ENCODE measurements at places on chromosomes 6 and 20.
A peak's percentile ranks its signal among the peaks of the same experiment; 100 is the strongest.

DNA sequence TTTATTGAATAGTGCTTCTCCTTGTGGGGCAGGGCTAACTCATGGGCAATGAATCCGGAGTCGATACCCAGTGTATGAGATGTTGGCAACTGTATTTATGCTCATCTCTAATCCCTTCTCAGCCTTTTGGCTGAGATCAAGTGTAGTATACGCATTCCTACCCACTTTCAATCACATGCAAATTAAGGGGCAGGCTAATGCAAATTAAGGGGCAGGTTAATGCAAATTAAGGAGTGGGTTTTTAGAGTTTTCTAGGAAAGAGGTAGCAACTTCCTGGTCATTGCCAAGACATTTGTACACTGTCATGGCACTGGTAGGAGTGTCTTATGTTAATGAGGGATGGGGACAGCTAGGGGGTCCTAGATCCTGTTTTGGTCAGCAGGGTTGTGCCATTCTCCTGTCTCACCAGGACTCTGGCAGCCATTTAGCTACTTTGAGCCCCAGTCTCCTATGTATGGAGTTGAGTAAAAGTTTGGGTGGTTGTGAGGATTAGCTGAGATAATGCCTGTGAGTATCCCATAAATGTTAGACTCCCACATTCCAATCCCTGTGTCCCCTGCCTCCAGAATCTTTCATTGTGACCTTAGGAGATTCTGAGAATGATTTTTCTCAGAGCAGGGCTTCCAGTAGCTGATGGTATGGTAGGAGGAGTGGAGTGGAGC is at the start of gene CNBD2:
TSS of gene CNBD2 (plus strand) at position 612 of the 662 bp plus-strand sequence. CDS start 173 bp downstream, outside the sequence.
- no peak for DNase-seq

DNA sequence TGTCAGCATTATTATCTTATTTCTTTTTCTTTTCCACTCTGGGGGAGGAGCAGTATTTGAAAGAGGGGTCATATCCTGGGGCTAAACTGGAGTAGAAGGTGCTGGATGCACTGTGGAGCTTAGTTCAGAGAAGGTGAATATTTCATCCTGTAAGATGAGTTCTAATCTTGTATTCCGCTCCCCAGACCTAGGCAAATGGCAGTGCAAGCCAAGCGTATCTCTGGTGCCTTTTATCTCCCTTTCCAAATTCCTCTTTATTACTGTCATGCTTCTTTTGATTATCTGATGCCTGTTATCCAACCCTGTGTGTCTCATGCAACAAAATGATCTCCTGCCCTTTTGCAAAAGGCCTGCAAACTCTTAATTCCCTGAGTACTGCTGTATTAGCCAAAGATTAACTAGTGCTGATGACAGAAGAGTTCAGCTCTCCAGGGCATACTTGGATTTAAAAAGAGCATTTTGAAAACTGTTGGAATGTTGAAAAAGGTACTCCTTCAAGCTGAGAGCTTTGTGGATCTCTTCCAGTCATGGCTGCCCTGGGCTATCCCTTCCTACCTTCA is 138.0 kb downstream of the CARMIL1 start:
- no peak for DNase-seq

DNA sequence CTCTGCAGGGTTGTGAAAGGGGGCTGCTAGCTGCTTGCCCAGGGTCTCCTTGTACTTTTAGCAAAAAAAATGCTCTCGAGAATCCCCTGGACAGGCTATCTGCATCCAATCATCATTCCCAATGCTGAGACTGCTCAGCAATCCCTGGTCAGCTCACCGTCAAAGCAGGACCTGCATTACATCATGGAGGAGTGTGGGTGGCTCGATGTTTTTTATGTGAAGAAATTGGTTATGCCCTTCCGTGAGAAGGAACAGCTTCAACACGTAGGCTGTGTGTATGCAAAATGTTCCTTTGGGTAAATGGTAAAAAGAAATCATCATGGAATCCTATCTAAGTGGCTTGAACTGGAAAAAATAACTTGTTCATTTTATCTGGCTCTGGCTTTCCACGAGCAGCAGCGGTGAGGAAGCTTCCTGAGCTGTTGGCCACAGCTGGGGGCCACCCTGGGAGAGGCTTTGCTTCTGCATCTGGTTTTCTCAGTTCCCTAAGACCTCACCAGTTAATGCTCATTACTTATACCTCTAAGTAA is 111.4 kb downstream of the FYN start:
- no peak for DNase-seq

- no peak for DNase-seq
These were observed 260.3 kb upstream of the MOCS1 start for GRCh38 chr6:40194447-40195170.

GRCh38 chr6:74879976-74880375 is 325.9 kb downstream of the COL12A1 start:
- DNase-seq = no peak

DNA sequence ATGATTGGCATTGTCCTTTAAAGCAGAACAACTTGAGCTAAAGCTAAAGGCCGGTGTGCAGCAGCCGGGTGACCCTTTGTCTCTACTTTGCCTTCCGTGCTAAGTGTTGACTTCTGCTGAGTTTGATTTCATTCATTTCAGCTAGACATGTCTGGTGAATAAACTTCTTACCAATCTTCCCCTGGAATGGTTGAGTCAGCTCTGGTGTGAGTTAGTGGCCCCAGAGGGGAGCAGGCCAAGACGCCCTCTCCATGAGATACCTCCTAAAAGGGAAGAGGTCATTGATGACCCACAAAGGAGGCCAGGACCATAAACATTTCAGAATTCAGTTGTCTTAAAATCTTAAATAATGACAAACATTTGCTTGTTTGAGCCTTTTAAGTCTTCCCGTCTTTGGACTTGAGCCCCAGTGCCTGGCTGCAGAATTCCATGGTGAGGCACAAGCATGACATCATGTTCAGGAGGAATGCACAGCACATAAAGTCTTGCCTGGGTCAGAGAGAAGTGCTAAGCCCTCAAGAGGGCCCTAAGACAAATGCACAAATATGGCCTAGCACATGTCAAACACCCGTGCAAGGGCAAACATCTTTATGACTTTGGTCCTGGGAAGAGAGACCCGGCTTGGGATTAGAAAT is 96.3 kb upstream of the NEDD9 start:
- no peak for DNase-seq

GRCh38 chr6:122033564-122034181 is 365.8 kb upstream of the HSF2 start:
- peak; percentile 34 for DNase-seq

DNA sequence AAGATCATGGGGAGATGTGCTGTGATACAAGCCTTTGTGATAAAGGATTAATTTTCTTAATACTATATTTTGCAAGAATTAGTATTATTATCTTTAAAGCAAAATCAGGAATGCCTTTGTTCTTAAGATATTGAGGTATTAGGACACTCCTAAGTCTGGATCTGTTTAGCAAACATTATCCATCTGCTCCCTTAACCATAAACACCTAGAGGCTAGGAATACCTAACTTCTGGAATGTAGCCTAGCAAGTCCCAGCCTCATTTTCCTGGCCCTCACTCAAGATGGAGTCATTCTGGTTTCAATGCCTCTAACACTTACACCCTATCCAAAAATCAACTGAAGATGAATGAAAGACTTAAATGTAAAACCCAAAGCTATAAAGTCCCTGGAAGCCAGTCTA is 106.3 kb upstream of the GJE1 start:
- no peak for DNase-seq

- no peak for DNase-seq
These were observed 553.7 kb downstream of the CD83 start for GRCh38 chr6:14671261-14671681.

GRCh38 chr20:52331655-52332054 is 140.1 kb upstream of the ZFP64 start:
- no peak for DNase-seq

DNA sequence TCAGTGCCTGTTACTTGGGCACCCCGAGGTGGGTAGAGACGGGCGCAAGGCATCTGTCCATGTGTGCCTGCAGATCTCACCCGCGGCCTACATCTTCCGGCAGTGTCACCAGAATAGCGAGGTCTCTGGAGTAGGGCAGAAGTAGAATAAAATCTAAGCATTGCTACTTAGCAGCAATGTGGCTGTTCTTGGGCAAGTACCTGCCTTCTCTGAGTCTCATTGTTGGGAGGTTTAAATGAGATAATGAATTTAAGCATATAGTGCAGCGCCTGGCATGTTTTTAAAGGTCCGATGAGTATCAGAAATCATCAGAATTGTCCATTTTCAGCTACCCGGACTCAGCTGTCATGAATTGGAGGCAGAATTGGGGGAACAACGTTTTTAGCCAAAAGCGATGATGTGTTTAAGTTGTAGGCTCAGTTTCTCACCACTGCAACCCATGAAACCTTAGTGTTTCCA is 800 bp downstream of the ABCC10 start:
- no peak for DNase-seq

GRCh38 chr6:113650610-113650979 is 206.6 kb upstream of the MARCKS start:
- DNase-seq = no peak

DNA sequence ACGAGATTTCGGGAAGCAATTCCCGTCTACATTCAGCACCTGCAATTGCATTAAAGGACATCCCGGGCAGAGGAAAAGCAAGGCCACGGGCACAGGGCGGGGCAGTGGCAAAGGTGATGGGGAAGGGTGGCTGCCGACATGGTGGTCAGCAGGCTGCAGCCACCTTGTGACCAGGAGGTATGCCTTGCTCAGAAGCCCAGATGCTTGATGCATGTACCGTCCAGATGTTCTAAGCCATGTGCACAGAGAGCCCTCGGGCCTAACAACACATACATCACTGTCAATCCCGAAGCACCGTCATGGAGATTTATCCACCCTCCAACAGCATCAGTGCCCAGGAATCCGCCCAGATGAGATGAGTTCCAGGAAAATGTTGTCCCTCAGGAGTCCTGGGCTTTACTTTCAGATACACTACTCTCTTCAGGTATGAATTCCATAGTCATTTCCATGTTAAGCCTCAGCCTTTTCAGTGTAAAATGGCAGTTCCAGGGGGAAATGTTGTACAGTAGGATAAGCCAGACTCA is 77.8 kb upstream of the FRMD1 start:
- DNase-seq = no peak

DNA sequence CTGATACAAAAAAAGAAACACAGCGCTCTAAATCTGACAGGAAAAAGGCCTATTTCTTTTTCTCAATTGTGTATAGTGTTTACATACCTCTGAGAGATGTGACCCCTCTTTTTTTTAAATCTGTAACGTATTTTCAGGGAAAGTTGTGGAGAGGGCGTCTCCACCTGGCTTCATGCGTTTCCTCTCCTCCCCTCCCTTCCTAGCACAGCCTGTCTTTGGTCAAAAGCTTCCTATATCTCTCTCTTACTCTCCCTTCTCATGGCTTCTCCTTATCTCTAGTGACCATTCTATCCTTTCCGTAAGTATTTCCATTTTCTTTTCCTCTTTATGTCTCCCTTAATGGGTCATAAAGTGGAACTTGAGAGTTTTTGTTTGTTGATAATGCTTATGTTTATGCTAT is 458.9 kb downstream of the HACE1 start:
- DNase-seq = no peak

GRCh38 chr20:11626551-11626950 is 291.1 kb upstream of the BTBD3 start:
- no peak for DNase-seq

DNA sequence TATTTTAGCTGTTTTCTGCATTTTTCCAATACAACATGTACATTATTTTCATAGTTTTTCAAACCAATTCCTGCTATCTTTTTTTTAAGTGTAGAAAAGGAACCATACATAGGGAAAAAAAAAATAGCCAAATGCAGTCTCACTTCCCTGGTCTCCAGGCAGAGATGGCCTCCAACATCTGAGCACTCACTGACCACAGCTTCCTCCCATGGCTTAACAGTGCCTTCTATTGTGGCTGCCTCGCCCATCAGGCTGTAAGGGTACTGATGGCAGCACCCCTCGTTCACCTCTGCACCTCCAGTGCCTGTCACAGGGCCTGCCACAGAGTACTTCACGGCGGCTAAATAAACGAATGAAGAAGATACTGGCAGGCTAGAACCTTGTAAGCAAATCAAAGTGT is 591.1 kb downstream of the PTPRT start:
- DNase-seq = no peak

DNA sequence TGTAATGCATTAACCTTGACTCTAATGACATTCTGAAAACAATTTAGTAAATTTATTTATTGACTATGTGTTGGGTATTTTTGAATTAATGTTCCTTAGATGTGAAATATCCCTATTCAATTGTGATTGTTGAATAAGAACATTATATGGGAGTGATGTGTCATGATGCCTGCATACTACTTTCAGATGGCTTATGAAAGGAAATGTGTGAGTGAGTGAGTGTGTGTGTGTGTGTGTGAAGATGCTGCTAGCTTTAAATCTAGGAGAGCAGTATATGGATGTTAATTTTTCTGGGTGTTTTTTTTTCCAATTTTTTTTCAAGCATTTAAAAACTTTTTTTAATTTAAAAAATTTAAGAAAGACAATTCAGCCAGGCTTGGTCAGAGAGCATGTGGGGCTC is 32.5 kb upstream of the NT5E start:
- DNase-seq = no peak

GRCh38 chr6:82205930-82206392 is 41.6 kb downstream of the IBTK start:
- DNase-seq = no peak

DNA sequence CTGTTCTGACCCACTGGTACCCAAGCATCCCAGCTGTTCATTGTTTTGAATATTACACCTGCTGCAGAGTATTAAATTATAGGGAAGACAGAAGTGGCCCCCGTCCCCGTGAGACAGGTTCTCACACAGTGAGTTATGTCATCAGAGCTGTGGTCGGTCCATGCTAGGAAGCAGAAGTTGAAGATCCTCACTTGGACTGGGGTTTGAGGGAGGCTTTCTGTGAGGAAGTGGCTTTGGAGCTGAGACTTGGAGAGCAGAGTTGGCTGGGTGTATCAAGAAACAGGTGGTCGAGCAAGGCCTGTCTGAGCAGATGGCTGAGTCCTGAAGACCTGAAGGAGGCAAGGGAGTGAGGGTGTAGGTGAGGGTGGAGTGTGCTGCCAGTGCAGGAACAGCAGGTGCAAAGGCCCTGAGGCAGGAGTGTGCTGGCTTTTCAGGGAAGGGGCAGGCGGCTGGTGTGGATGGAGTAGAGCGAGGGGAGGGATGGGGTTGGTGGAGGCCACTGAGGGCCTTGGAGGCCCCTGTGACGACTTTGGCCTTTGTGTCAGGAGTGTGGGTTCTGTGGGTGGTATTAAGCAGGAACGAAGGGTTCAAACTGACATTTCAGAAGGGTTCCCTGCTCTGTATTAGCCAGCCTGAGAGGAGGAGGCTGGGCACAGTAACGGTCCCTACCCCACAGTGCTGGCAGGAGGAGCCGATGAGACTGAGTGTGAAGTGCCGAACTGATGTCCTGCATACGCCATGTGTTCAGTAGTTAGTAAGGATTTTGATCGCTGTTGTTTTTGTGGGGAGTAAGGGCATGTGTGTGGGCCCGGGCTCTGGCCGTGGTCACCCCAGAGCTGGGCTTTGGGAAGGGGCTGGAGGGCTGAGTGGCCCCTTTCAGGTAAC is 11.8 kb downstream of the SRC start:
- DNase-seq = peak; percentile 13

Measured in NCI-H1694 treated with DMSO at 0.1 percent for 48 hours (cell line).